ENCODE measurements at places on chromosomes 2 and 18. TPM values are rescaled to one million over a fixed set of nuclear protein-coding genes. Genes with fewer than 3 reads are reported as not detected.

TRIM54 gene
- polyA plus RNA-seq: not detected

ALS2 gene
- polyA plus RNA-seq: 15.1 TPM

SRD5A2 gene
- polyA plus RNA-seq: not detected

ARHGAP25 gene
- 44.5 TPM for polyA plus RNA-seq

GPR17 gene
- not detected for polyA plus RNA-seq

HMSD gene
- polyA plus RNA-seq: 0.05 TPM

LDAH gene
- 9.5 TPM for polyA plus RNA-seq

CCDC85A gene
- polyA plus RNA-seq: 0.01 TPM

KCNG2 gene
- not detected for polyA plus RNA-seq

KCTD18 gene
- polyA plus RNA-seq: 8.0 TPM

RGPD8 gene
- 1.3 TPM for polyA plus RNA-seq

Measured in mammary epithelial cell (primary cell).